Activated B cell treated with CpG ODN at 0.5 μM for 24 hours (primary cell): ENCODE measurements at places on chromosomes 16 and 17.

DNA sequence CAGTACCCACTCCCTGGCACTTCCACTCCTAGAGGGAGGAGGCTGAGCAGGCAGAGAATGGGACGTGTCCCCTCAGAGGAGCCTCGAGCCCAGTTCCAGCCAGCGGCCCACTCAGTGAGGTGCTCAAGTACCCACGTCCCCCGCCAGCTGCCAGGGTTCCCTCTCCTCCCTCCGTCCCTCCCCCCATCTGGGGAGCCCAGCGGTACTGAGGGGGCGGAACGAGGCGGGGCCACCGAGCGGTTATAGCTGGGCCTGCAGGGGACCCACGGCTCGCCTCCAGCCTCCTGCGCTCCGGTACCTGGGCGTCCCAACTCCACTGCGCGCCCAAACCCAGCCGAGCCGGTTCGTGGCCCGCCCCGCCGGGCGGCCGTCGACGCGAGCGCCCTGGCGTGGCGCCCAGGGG, at the start of gene NPW:
Gene NPW, plus strand, starts transcription at position 268 of the 403 bp plus-strand sequence.
- DNase-seq: no peak

DNA sequence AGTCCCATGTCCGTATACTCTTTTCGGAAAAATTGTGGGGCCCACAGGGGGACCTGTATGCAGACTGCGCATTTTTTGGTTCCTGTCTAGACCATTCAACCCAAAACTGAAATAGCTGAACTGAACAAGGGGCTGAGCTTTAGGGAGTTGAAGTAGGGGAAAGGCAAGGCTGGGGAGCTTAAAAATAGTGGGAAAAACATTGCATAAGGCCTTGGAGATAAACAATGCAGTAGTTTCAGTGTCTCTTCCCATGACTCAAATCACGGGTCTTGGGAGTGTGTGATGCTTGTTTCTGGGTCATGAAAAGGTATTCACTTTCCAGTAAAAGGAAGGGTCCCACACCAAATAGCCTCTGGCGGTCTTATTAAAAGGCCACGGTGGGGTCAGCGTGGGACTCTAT, 402.8 kb upstream of the SALL1 start:
- no peak for DNase-seq

- DNase-seq: no peak
Observed at GRCh38 chr17:79850571-79851460, 11.6 kb upstream of the CBX4 start.

DNA sequence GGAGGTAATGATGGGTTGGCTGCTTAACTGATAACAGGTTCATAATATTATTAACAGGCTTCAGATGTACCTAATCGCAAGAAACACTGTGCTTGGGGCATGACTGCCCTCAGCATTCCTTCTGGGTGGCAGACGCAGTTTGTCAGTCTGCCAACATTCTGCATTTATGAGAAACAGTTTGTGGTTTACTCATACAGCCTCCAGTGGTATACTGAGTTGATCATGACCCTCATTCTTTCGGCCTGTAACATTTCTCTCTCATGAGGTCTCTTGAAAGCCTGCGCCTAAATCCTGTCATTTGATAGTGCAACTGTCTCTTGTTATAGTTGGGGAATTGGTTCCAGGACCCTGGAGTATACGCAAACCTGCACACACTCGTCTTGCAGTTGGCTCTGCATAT, 4.9 kb upstream of the RUSF1 start:
- DNase-seq: no peak

GRCh38 chr16:79662669-79663313, 62.3 kb upstream of the MAF start:
- DNase-seq: no peak

GRCh38 chr16:57194512-57194911, 8.4 kb downstream of the RSPRY1 start:
- no peak for DNase-seq

DNA sequence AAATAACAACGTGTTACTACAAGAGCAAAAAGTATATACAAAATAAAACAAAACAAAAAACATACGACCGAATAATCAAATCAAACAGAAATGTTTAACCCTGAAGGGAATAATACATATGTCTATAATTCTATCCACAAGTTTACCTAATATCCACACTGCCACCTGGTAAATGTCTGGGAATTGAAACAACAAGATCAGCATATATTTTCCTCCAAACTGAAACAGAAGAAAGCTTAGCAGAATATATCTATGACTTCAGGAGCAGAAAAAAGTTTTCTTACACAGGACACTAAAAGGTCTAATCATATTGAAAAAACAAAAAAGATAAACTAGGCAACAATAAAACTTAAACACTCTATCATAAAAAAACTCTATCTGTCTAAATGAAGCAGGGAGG, 404.0 kb downstream of the CDH11 start:
- no peak for DNase-seq

DNA sequence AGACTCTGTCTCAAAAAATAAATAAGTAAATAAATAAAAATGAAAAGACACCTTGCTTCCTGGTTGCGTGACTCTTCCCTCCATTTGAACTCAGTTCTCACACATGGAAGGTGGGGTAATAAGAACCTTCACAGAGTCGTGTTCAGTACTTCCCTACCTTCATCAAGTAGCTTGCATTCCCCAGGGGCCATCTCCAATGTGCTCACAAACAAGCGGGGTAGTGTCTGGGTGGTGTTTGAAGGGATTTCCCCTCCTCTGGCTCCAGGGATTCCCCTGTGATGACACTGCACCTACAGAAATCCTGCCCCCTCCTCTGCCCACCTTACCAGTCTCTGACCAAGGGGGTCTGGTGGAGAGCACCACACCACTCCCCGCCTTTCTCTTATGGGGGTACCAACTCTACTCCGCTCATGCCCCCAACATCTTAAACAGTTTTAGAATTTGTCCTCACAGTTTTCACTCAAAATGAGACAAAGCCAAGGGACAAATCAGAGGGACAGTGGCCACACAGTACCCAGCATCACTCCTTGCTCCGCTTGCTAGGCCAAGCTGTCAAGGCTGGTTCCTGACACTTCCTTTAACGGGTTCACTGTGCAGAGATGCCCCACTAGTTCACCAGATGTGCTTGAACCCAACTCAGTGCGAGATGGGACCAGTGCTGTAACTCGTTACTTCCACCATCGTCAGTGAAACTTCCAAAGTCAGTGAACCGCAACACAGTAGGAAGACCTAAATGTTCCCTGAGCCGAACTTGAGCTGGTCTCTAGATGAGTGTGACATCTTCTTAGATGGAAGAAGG, 69.1 kb downstream of the COPRS start:
- DNase-seq: peak; percentile 22

DNA sequence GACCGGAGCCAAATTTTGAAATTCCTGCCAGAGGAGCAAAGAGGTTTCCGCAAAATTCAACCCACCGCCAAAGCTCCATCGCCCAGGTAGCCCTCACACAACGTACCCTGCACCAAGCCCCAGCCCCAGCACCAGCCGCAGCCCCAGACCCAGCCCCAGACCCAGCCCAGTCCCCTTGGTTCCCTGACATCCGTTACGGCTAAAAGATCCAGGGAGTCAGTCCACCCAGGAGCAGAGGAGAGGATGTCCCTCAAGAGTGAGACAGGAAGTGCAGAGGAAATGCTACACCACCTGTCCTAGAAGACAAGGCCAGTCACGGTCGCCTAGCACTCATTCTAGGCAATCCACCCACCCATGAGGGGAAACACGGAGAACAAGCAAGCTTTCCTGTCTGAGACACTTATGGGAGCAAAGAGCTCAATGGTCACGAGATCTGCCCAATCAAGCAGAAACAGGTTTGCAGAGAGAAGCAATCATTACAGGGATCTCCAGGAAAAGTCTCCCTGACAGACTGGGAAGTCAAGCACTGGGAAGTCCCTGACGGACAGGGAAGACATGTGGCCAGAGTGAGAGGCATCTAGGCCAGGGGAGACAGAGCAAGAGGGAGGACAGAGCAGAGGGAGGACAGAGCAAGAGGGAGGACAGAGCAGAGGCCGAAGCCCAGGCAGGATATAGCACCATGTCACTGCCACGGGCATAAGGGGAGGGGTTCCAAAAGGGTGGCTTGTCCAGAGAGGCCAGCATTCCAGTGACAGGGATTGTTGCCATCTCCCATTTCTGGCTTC, 15.0 kb upstream of the KCNJ18 start:
- no peak for DNase-seq

GRCh38 chr17:14276535-14277250, 24.2 kb upstream of the HS3ST3B1 start:
- DNase-seq: no peak

GRCh38 chr17:38550661-38551060, 55.1 kb downstream of the SRCIN1 start:
- no peak for DNase-seq

DNA sequence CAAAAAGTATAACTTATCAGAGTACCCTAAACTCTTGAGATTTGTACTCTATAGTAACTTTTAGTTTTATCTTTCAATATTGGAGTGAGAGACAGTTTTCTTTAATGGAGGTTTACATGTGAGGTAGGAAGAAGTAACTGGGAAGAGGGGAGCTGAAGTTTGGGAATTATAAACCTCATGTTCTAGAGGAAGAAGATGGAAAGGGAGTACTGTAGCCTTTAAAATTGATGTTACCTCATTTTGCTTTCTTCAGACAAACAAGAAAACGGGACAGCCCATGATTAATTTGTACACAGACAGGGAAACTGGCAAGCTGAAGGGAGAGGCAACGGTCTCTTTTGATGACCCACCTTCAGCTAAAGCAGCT, 9.5 kb downstream of the FUS start:
- no peak for DNase-seq

DNA sequence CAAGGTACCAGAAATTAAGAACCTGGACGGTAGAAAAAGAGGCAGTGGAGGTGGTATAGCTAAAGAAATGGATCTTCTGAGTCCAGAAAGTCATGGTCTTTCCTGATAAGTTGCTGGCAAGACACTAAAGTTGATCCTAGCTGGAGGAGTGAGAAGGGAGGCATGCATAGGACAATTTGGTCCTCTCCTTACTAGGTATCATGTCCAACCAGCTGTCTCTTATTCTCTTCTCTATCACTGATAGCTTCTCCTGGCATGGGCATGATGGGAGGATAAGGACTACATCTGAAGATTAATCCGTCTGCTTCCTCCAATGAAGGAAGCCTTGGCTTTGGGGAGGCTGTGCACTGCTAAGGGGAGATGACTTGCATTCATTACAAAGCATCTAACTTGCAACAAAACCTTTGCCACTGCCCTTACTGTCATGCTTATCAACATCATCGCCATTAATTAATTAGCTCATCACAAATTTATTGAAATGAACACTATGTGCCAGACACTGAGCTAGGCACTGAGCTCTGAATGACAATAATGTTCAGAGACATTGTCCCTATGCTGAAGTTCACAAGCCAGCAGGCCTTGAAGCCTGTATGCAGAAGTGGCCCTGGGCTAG, 3.1 kb upstream of the FAM117A start:
- no peak for DNase-seq

DNA sequence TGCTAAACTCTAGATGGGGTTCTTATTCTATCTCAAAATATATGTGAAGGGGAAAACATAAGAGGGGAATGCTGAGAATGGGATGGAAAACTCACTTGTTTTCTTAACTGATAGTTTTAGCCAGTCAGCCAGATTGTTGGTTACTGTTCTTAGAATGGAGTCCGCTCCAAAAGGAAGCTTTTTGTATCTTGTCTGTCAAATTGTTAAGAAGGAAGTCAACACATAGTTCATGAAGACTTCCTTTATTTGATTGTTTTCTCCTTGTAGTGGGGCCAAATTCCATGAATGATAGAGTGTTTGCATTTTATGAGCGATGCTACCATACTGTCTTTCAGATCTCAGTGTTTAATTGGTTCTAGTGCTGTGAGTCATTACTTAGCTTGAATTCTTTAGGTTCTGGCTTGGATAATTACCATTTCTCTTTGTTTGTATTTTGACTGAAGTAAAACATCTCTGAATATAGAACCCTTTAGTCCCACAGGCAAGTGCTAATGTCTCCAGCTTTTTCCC, 98.3 kb upstream of the GOT2 start:
- DNase-seq: no peak

DNA sequence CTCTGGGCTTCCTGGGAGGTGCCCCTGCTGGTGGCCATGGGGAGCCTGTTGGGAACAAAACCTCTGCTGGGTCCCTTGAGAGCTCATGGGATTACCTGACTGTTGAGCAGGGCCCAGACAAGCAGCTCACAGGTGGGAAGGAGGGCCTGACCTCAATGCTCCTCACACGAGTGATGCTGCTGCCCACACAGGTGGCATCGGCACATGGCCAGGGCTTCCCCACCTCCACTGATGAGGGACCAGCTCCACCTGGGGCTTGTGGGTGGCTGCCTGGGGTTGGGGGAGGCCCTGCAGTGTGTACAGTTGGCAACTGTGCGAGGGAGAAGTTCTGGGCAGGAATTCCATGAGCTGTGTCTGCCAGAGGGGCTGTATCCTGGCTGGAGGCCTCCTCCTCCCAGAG, 87.8 kb upstream of the NLRP1 start:
- DNase-seq: no peak

GRCh38 chr17:1880851-1881630, 51.2 kb downstream of the RPA1 start:
- DNase-seq: no peak

DNA sequence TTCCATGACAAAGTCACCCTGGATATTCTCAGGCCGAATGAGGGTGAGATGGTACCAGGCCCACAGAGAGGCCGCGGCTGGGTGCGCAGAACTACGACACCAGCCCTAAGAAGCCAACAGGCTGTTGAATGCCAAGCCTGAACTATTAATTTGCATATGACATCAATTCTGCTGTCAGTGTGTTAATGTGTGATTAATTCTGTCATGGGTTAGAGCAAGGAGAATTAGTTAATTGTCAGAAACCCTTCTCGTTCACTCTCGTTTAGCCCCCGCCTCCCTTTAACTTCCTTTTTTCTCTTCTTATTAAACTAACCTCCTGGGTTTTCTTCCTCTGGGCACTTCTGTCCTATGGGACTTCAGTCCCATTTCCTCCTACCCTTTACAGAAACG, 123.4 kb downstream of the ZFHX3 start:
- DNase-seq: no peak
